A549 treated with CpdA at 1 μM for 4 hours (cell line): ENCODE measurements at places on chromosomes 12 and 14. TPM values are rescaled to one million over a fixed set of nuclear protein-coding genes. Genes with fewer than 3 reads are reported as not detected.

SDR9C7 gene
- total RNA-seq = 0.05 TPM in 1 of 5 replicates, not detected in the others

ZCCHC8 gene
- 25.7 to 27.5 TPM (median 26.4 TPM) in 5 replicates for total RNA-seq

NDRG2 gene
- 2.5 to 3.5 TPM (median 3.1 TPM) in 5 replicates for total RNA-seq

IL26 gene
- not detected in 5 replicates for total RNA-seq

STAT2 gene
- 11.5 to 14.8 TPM (median 12.1 TPM) in 5 replicates for total RNA-seq

PMEL gene
- 0.46 to 1.1 TPM (median 0.77 TPM) in 5 replicates for total RNA-seq

DUSP6 gene
- 7.6 to 8.2 TPM (median 7.8 TPM) in 5 replicates for total RNA-seq

MGAT4C gene
- total RNA-seq = 0.03 to 0.09 TPM (median 0.05 TPM) in 3 of 5 replicates, not detected in the others

GLS2 gene
- 0.12 to 0.25 TPM (median 0.17 TPM) in 5 replicates for total RNA-seq

POTEM gene
- not detected in 5 replicates for total RNA-seq

TOMM20L gene
- total RNA-seq = not detected in 5 replicates

LGR5 gene
- total RNA-seq = 0.08 TPM in 1 of 5 replicates, not detected in the others

BEST3 gene
- total RNA-seq = 0.59 to 1.8 TPM (median 1.1 TPM) in 5 replicates
